Panc1 (cell line): ENCODE measurements at places on chromosomes 4 and X. TPM values are rescaled to one million over a fixed set of nuclear protein-coding genes. Genes with fewer than 3 reads are reported as not detected.

GRCh38 chrX:20374900-20375438, 108.3 kb upstream of the RPS6KA3 start:
- no peaks in the 10 kb centered on the region for H3K27me3 ChIP-seq
- H3K36me3 ChIP-seq: no peaks in the 10 kb centered on the region
- H3K4me1 ChIP-seq: no peaks in the 10 kb centered on the region; the same call in 1 of the 2 replicates
- no peak overlapping the region for H3K27ac ChIP-seq
- no peak overlapping the region for H3K4me3 ChIP-seq

GRCh38 chr4:74958881-74959280, 26.0 kb downstream of the PARM1 start:
- no peaks in the 10 kb centered on the region for H3K27me3 ChIP-seq
- H3K4me1 ChIP-seq: no peaks in the 10 kb centered on the region
- H3K27ac ChIP-seq: no peak overlapping the region
- no peak overlapping the region for H3K4me3 ChIP-seq

AREG gene
- 0.54 TPM for total RNA-seq

NXF2 gene
- not detected for total RNA-seq

GRCh38 chrX:20112022-20112774, 4.5 kb downstream of the MAP7D2 start:
- DNase-seq: no peak
- H3K27ac ChIP-seq: no peak overlapping the region
- H3K36me3 ChIP-seq: no peaks in the 10 kb centered on the region
- H3K4me1 ChIP-seq: no peaks in the 10 kb centered on the region
- H3K27me3 ChIP-seq: no peaks in the 10 kb centered on the region

GC gene
- 0.31 TPM for total RNA-seq

GLUD2 gene
- 0.33 TPM for total RNA-seq

- no peak for DNase-seq
- H3K36me3 ChIP-seq: no peaks in the 10 kb centered on the region
- no peaks in the 10 kb centered on the region for H3K4me1 ChIP-seq
- H3K27me3 ChIP-seq: no peaks in the 10 kb centered on the region
Observed at GRCh38 chr4:81227138-81227537, 12.1 kb upstream of the PRKG2 start.

GPAT3 gene
- total RNA-seq: 15.1 TPM

COX7B2 gene
- not detected for total RNA-seq

GRCh38 chr4:100369871-100370270, 148.0 kb downstream of the EMCN start:
- no peak for DNase-seq
- no peaks in the 10 kb centered on the region for H3K4me1 ChIP-seq
- no peak overlapping the region for H3K27ac ChIP-seq
- no peaks in the 10 kb centered on the region for H3K36me3 ChIP-seq

AWAT2 gene
- total RNA-seq: not detected

HTN1 gene
- not detected for total RNA-seq

DNA sequence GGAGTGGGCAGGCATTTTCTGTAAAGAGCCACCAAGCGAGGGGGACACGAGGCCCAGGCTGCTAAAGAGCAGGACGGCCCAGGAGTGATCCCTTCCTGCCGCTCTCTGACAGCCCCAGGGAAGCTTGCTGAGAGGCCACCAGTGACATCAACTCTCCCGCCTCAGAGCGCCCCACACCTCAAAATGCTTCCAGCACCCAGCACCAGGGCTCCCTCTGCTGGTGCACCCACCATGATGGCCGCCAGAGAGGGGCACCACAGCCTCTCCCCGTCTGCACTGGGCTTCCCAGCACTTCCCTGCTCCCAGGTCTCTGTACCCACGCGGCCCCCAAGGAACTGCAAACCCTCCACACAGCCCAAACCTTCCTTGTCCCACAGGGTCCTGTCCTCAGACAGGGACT, 40.4 kb downstream of the GAK start:
- no peak overlapping the region for H3K4me3 ChIP-seq
- H3K4me1 ChIP-seq: no peaks in the 10 kb centered on the region
- H3K36me3 ChIP-seq: no peaks in the 10 kb centered on the region
- H3K27me3 ChIP-seq: no peaks in the 10 kb centered on the region
- DNase-seq: no peak
- H3K27ac ChIP-seq: no peak overlapping the region

- no peak overlapping the region for H3K4me3 ChIP-seq
- no peaks in the 10 kb centered on the region for H3K4me1 ChIP-seq
- H3K36me3 ChIP-seq: no peaks in the 10 kb centered on the region
- DNase-seq: no peak
- no peaks in the 10 kb centered on the region for H3K27me3 ChIP-seq
- no peak overlapping the region for H3K27ac ChIP-seq
Observed at GRCh38 chrX:125826080-125826479, 340.0 kb downstream of the DCAF12L2 start.

SPP1 gene
- total RNA-seq: 1.6 TPM

DNA sequence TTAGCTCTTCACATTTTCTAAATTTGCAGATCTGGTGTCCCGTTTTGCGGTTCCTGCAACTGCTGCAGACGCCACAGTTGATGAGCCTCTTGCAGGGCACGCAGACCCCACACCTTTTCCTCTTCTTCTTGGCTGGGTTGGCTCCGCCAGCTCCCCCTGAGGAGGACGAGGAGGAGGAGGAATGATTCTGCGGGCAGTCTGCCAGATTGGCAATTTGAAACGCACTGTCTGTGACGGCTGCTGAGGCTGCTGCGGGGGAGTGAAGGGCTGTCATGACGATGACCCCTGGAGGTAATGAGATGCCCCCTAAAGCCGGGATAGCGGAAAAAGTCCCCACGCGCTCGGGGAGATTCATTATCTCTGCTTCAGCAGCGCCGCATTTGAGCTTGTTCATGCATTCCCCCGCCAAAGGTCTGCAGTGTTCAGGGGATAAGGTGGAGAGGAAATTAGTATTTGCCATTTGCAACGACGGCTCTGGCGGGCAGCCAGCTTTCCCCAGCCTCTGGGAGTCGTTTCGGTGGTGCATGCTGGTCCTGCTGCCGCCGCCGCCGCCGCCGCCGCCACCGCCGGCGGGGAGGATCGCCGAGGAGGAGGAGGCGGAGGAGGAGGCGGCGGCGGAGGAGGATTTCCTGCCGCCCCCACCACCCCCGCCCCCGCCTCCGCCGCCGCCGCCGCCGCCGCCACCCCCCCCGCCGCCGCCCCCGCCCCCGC, 3.8 kb downstream of the CXXC4 start:
- H3K4me3 ChIP-seq: peak overlapping the region; percentile 72
- DNase-seq: no peak
- peaks cover 3% of the 10 kb centered on the region; the same call in 1 of the 2 replicates for H3K4me1 ChIP-seq
- H3K36me3 ChIP-seq: no peaks in the 10 kb centered on the region
- H3K27me3 ChIP-seq: no peaks in the 10 kb centered on the region
- peak overlapping the region; percentile 34; the same call in 1 of the 2 replicates for H3K27ac ChIP-seq

- no peaks in the 10 kb centered on the region for H3K36me3 ChIP-seq
- H3K4me1 ChIP-seq: no peaks in the 10 kb centered on the region
- no peak for DNase-seq
- H3K4me3 ChIP-seq: no peak overlapping the region
- no peaks in the 10 kb centered on the region for H3K27me3 ChIP-seq
Observed at GRCh38 chr4:164402554-164402953, 351.4 kb upstream of the SMIM31 start.

DNA sequence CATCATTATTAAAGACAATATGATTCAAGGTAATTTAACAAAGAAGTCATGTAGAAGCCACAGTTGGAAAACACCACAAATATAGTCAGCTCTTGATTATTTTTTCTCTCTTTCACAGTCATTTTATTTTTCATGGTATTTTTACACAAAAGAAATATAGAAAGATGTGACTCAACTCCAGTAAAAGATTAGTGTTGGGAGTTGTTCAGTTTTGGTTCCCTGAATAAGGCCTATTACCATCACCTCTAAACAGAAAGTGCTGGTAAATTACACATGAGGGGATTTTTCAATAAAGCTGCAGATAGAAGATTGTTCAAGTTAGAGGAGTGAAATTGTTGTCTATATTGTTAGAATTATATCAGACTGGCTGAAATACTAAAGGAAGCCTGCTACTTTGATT, 107.0 kb downstream of the DDIT4L start:
- DNase-seq: no peak
- H3K36me3 ChIP-seq: no peaks in the 10 kb centered on the region; the same call in 1 of the 2 replicates
- no peak overlapping the region for H3K4me3 ChIP-seq
- H3K27ac ChIP-seq: no peak overlapping the region

DNA sequence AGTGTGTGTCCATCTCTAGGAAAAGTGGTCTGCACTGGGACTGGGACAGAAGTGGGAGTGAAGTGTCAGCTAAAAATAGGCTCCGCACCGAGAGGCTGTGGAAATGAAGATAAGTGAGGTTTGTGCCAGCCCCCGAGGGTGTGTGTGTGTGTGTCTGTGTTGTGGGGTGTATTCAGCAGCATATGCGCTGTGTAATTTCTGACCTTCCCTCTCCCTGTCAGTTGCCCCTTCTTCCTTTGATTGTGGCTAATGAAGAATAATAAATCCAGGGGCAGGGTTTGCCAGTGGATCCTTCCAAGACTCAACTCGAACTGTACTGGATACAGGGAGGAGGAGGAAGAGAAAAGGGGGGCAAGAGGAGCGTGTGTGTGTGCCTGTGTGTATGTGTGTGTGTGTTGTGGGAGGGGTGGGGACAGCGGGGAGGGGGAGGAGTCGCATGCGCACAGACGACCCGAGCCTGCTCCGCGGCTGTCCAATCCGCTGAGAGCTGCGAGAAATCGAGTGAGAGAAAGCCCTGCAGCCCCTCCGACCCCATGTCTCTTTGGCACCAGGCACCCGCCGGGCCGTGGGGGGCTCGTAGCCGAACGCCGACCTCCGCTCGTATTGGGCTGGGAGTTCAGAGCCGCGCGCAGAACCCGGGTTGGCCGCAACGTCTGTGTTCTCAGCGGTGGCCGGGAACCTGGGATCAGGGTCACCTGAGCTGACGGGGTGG, 916 bp upstream of the POU4F2 start:
- no peak overlapping the region for H3K27ac ChIP-seq
- H3K36me3 ChIP-seq: no peaks in the 10 kb centered on the region
- H3K27me3 ChIP-seq: no peaks in the 10 kb centered on the region
- no peak overlapping the region for H3K4me3 ChIP-seq
- no peaks in the 10 kb centered on the region for H3K4me1 ChIP-seq

PPP1R3F gene
- 8.3 TPM for total RNA-seq

GRCh38 chr4:147093206-147093605, 147.5 kb upstream of the TTC29 start:
- H3K4me3 ChIP-seq: no peak overlapping the region
- DNase-seq: no peak
- H3K36me3 ChIP-seq: no peaks in the 10 kb centered on the region
- H3K27ac ChIP-seq: no peak overlapping the region
- H3K4me1 ChIP-seq: no peaks in the 10 kb centered on the region

GRCh38 chr4:41205130-41205529, 9.2 kb downstream of the APBB2 start:
- no peak for DNase-seq
- peaks cover 46% of the 10 kb centered on the region for H3K4me1 ChIP-seq
- no peaks in the 10 kb centered on the region for H3K27me3 ChIP-seq

DNA sequence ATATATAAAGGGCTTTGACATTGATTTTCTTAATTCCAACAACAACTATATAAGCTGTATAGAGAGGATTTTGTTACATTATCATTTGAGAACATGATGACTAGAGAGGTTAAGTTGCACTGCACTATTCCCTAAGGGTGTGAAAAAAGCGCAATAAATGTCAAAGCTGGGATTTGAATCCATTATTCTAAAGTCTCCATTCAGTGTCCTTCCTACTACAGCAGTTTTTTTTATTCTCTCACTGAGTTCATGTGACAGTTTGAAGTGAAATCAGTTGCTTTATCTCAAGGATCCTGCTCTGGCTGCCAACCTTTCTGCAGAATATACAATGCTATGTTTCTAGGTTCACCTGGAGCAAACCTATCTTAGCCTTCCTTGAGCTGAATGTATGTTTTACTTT, 177.5 kb downstream of the ANKRD50 start:
- H3K36me3 ChIP-seq: no peaks in the 10 kb centered on the region
- H3K4me1 ChIP-seq: no peaks in the 10 kb centered on the region
- no peak overlapping the region for H3K27ac ChIP-seq
- H3K4me3 ChIP-seq: no peak overlapping the region
- H3K27me3 ChIP-seq: no peaks in the 10 kb centered on the region

DNA sequence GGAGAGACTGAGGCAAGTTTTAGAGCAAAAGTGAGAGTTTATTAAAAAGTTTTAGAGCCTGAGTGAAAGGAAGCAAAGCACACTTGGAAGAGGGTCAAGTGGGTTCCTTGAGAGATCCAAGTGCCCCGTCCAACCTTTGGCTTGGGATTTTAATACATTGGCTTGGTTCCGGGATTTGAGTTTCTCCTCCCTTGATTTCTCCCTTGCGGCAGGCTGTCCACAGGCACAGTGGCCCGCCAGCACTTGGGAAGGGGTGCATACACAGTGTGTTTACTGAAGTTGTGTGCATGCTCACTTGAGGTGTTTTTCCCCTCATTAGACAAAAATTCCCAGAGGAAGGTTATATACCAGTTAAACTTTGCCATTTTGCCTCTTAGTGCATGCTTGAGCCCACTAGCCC, 333.5 kb downstream of the PCDH18 start:
- no peaks in the 10 kb centered on the region for H3K4me1 ChIP-seq
- H3K27me3 ChIP-seq: no peaks in the 10 kb centered on the region
- H3K27ac ChIP-seq: no peak overlapping the region
- H3K4me3 ChIP-seq: no peak overlapping the region

GRCh38 chr4:81136161-81136905, 78.7 kb downstream of the PRKG2 start:
- no peaks in the 10 kb centered on the region for H3K4me1 ChIP-seq
- H3K36me3 ChIP-seq: no peaks in the 10 kb centered on the region
- no peak overlapping the region for H3K4me3 ChIP-seq
- no peak for DNase-seq
- no peak overlapping the region for H3K27ac ChIP-seq

AMTN gene
- not detected for total RNA-seq

CXorf49 gene
- not detected for total RNA-seq

ADGRG4 gene
- total RNA-seq: not detected

GRCh38 chrX:71652405-71652804, 14.9 kb upstream of the LOC101059915 start:
- H3K4me1 ChIP-seq: no peaks in the 10 kb centered on the region
- H3K27me3 ChIP-seq: no peaks in the 10 kb centered on the region
- DNase-seq: peak; percentile 47
- no peaks in the 10 kb centered on the region for H3K36me3 ChIP-seq
- H3K4me3 ChIP-seq: no peak overlapping the region

DTHD1 gene
- total RNA-seq: not detected

- no peaks in the 10 kb centered on the region for H3K36me3 ChIP-seq
- DNase-seq: no peak
- H3K27me3 ChIP-seq: no peaks in the 10 kb centered on the region
- no peak overlapping the region for H3K4me3 ChIP-seq
Observed at GRCh38 chr4:52368895-52369294, 290.2 kb downstream of the USP46 start.

DNA sequence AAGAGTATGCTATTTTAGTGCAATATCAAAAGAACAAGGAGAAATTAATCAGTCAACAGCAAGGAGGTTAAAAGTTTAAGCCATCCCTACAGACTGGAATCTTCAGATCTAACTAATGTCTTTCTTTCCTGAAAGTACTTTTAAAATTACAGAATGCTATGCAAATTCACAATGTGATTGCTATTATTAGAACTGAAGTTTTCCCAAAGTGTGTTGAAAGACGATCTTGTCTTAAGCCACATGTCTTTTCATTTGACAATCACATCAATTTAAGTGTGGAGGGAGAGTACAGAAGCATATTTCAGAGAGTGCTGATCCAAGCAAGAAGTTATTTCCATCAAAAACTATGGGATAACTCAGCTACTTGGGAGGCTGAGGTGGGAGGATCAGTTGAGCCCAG, 64.7 kb upstream of the TNIP3 start:
- H3K4me3 ChIP-seq: no peak overlapping the region
- no peaks in the 10 kb centered on the region for H3K27me3 ChIP-seq
- DNase-seq: no peak
- no peak overlapping the region for H3K27ac ChIP-seq
